ENCODE measurements at places on chromosomes 5 and 9.
A peak's percentile ranks its signal among the peaks of the same experiment; 100 is the strongest.

DNA sequence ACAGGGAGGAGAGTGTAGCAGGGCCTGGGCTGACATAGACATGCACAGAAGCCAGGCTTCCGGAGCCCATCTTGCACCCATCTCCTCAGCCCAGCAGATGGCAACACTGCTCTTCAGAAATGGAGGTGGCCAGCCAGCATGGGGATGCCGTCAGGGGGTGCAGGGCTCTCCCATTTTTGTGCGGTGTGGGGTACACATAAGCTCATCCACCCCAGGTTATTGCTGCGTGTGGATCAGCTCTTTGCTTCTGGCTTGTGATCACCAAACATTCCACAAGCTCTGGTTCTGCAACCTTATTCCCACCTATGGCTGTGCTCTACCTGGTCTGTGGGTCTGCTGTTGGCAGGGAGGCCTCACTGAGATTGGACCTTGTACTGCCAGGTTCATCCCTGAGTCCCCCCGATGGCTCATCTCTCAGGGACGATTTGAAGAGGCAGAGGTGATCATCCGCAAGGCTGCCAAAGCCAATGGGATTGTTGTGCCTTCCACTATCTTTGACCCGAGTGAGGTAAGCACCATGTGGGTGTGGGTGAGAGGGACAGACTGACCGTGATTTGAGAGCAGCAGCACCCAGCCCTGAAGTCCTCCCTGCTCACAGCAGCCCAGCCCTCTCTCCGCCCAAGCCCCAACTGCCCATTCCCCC lies 17.3 kb downstream of the SLC22A5 start:
- DNase-seq: peak; percentile 52

- DNase-seq: no peak
These were observed 548.2 kb upstream of the CLINT1 start for GRCh38 chr5:158406884-158407823.

GRCh38 chr5:55429613-55430253 lies 105.0 kb downstream of the PLPP1 start:
- no peak for DNase-seq

DNA sequence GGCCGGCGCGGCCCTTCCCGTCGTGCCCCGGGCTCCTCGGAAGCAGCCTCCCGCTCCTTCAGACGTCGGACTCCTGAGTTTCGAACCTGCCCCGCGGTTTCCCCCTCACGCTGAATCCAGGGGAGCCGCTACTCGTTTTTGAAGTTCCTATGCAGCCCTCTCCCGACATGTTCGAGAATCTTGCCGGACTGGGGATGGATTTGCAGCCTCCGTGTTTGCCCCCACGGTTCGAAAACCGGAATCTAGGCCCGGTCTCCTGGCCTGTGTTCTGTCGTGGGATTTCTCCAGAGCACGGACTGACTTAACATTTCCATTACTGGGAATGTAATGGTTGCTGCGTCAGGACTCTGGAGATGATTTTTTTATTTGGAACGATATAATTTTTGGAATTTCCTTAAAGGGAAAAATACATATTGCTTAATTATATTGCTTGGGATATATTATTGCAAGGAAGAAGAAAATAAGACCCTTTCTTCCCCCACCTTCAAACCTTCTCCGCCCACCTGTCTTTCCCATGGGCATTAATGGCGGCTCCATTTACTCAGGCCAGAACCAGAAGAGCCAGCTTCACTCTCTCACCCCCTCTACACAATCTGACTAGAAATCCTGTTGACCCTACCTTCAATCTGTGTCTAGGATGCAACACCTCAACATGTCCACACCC lies 8.5 kb upstream of the MGAT1 start:
- no peak for DNase-seq

DNA sequence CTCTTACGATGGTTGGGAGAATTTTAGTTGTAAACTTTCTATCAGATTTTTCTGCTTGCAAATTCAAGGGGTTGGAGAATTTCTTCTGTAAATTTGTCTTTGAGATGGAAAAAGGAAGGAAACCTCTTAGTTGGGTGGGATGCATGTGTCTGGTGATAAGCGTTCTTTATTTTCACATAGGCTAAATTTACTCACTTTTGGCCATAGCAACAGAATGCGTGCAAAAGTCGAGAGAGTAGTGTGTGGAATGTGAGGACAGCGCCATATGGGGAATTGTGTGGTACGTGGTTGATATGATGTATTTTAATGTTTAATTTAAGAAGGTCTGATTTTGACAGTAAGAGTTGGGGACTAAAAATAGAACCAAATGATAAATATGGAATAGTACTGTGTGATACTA lies 282.2 kb downstream of the TAF11L14 start:
- no peak for DNase-seq

GRCh38 chr5:172266071-172266675 lies 17.4 kb downstream of the UBTD2 start:
- no peak for DNase-seq

DNA sequence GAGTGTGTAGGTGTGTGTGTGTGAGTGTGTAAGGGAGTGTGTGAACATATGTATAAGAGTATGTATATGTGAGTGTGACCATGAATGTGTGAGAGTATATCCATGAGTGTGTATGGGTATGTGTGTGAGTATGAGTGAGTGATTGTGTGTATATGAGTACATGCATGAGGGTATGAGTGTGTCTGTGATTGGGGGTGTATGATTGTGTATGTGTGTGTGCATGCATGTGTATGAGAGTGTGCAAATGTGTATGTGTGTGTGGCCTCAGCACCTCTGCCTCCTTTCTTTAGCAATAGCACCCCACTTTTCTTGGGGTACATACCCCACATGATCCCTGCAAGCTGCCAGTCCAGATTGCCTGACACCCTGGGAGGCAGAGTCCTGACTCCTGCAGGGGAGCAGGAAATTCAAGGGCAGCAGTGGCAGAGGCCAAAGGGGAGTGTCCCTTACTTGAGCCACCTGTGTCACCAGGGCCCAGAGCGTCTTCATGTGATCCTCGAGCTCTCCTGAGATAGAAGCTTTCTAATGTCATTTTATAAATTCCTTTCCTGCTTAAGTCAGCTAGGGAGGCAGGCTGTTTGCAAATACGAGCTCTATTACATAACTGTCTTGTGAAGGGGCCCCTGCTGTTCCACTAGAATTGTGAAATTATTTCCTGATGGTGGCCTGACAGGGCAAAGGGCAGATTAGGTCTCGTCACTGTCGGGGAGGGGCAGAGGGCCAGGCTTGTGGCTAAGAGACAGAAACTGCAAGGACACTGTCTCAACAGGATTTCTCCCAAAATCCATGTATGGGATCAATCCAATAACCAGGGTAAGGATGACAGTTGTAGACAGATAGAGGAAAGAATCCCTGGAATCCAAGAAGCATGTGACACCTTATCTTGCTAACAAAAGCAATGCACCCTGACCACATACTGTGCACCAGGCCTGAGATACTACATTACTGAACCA lies 389.1 kb downstream of the GADD45G start:
- no peak for DNase-seq

All from stimulated activated CD8-positive, alpha-beta memory T cell treated with anti-CD3 and anti-CD28 coated beads, Interleukin-12 subunit alpha, Interleukin-12 subunit beta, amount 100 ng/mL, for 4 hours (primary cell).